ENCODE measurements at places on chromosomes 3 and 15.

DNA sequence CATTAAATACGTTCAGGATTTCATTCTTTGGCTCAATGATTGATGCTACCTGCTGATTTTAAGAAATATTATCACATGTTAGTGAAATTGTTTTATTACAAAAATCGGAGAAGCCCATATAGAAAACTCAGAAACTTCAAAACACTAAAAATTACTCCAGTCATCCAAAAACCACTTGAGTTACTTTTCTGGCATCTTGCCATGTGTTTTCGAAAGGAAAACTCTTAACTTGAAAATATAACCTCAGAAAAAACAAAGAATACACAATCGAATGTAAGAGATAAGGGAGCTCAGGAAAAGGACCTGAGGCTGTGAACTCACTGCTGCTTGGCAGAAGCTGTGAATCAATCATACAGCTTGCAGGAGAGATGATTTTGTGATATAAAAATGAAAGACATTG is 151.3 kb upstream of the SLITRK3 start:
- DNase-seq: no peak

- no peak for DNase-seq
Measured at GRCh38 chr3:76442374-76442915, 597.5 kb upstream of the ROBO2 start.

- no peak for DNase-seq
Measured at GRCh38 chr3:853489-853888, 239.3 kb upstream of the CNTN6 start.

GRCh38 chr15:36841193-36841592 is 259.2 kb downstream of the MEIS2 start:
- no peak for DNase-seq

DNA sequence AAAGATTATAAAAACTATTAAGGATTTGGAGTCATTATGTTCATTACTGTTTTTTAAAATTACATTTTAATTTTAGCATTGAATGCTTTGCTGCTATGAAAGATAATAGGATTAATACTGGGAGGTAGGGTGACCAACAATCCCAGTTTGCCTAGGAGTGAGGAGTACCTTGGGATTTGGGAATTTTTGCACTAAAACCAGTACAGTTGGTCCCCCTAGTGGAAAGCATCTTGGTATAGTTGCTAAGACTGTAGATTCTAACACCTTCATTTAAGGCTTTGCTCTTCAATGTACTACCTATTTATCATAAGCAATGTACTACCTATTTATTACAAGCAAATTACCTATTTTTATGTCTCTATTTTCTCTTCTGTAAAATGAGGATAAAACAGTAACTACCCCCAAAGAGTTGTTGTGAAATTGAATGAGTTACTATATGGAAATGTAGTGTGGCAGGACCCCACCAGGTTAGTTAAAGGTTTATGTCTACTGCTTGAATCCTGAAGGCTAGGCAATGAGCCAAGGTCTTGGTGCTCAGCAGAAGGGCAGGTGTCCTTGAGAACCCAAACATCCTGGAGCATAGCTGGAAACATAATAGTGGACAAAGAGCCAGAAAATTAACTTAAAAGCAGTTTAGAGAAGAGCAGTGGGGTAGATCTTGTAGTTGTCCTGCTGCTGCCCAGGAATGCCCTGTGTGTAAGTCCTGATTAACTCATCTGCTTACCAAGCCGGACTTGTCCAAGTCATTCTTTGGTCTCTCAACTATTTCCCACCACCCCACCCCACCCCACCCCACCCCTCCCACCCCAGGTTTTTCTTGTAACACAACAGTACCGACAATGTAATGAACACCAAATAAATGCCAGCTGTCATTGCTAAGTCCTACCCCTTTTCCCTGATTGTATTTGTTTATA is 49.2 kb upstream of the NMD3 start:
- DNase-seq: no peak

DNA sequence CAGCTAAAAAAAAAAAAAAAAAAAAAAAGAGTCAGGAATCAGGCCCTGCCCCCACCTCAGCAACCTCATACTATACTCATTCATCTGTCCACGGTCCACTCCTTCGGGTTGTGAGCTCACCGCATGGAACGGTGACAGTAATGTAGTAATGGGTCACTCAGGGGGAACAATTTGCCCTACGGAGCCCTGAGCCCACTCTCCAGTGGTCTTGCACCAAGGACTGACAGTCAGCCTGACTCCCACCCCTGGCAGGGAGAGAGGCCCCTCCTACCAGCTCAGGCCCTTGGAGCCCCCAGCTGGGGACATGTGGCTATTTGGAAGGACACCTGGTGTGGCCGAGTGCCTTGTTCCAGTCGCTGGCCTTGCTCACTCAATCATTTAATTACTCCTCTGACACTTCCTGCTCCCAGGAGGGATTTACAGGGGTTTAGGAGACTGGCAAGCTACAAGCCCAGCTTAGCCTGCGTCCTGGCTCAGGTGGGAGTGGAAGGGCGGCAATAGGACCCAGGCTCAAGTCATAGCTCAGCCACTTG is 19.9 kb upstream of the CACNA2D2 start:
- no peak for DNase-seq

DNA sequence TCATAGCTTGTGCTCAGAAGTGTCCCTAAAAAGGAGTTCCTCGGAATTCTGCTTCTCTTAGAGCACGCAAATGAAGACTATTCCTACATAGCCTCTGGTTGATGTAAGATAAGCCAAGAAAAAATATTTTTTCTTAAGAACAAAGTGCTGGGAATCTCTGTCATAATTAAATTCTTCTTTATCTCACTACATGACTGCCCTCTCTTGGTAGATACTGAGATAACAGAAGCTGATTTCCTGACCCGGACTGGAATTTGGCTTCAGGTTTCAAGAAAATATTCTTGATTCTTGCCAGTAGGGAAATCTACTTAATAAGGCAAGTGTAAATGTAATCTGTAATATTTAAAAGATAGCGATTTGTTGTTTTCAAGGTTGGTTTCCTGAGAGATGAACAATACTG is 31.3 kb upstream of the SETMAR start:
- peak; percentile 20 for DNase-seq

- no peak for DNase-seq
Measured at GRCh38 chr3:29186982-29187725, 93.7 kb upstream of the RBMS3 start.

DNA sequence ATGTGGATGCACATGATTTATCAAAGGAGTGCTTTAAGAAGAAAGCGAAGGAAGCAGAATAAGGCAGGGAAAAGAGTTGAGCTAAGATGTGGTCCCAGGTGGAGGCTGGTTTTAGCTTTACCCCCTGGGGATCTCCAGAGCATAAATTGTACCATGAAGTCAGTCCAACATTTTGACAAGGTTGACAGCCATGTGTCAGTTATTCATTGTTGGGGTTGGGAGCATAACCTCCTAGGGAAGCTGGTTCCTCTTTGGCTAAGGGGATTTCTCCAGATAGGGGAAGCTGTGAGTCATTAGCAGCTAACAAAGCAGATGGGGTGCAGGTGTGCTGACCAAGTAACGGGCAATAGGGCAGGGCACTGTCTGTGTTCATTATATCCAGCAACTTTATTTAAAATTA is 123.7 kb upstream of the IGSF10 start:
- no peak for DNase-seq

DNA sequence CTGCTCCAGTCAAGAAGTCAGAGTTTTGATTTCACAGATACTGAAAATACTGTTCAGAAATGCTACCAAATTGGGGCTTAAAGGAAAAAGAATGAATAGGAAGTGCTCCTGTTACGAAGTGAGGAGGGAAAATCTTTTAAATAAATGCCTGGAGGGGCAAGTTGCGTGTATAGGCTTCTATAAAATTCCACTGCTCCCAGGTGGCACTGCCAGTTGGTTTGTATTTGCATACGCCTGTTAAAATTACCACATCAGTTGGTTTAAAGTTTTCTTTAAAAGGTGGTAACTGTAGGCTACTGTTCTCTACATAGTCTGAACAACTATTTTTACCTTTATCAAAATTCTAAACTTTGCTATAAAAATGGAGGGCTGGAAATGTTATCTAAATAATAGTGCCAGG is 123.5 kb downstream of the DLG1 start:
- no peak for DNase-seq

GRCh38 chr3:112331851-112332250 is 1.1 kb upstream of the CD200 start:
- DNase-seq: no peak

GRCh38 chr3:191648787-191649186 is 187.8 kb downstream of the PYDC2 start:
- DNase-seq: no peak

GRCh38 chr3:193971261-193971751 is 164.6 kb upstream of the HES1 start:
- DNase-seq: no peak

DNA sequence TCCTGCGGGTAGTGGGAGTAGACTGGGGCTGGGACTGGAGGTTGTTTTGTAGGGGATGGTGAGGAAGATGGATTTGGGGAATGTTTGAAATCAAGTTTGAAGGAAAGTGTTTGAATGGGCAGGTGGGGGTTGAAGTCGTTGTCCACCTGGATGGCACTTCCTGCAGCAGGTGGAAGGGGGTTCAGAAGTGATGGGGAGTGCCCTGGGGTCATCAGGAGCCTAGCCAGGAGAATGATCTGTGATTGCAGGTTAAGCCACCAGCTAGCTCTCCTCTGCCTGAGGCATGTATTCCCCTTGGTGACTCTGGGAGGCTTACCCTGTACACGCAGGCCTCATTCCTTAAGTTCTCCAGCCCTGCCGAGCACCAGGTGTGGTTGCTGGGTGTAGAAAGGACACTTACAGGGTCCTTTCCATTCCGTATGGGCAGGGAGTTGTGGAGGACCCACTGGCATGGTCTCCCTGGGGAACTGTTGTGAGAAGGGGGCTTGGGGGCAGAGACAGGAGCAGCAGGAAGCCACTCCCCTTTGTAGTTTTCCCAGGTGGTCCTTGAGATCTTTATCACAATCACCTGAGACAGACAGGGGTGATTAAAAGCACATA is 19.9 kb upstream of the EXOG start:
- DNase-seq: no peak

DNA sequence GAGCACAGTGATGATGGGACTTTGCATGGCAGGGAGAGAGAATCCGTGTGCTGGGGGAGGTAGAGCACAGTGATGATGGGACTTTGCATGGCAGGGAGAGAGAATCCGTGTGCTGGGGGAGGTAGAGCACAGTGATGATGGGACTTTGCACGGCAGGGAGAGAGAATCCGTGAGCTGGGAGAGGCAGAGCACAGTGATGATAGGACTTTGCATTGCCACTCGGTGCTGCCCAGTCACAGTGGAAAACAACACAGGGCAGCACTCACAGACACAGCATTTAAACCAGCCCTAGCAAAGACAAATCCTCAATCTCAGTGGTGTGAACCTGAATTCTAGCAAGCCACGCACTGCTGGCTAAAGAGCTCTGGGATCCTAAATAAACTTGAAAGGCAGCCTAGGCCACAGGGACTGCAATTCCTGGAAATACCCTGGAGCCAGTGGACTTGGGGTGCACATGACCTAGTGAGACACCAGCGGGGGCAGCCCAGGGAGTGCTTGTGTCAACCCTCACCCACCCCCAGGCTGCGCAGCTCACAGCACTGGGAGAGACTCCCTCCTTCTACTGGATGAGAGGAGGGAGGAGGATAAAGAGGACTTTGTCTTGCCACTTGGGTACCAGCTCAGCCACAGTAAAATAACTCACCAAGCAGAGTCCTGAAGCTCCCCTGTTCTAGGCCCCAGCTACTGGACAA is 23.4 kb upstream of the TNK2 start:
- no peak for DNase-seq

DNA sequence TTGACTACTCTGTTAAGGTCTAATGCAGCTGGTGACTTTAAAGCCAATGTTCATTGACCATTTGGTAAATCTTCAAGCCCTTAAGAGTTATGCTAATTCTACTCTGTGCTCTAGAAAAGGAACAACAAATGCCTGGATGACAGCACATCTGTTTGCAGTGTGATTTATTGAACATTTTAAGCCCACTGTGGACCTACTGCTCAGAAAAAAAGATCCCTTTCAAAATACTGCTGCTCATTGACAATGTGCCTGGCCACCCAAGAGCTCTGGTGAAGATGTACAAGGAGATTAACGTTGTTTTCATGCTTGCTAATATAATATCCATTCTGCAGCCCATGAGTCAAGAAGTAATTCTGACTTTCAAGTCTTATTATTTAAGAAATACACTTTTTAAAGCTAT is 110.8 kb downstream of the TBC1D5 start:
- no peak for DNase-seq

GRCh38 chr15:79233236-79233635 is 49.3 kb upstream of the ANKRD34C start:
- DNase-seq: no peak

DNA sequence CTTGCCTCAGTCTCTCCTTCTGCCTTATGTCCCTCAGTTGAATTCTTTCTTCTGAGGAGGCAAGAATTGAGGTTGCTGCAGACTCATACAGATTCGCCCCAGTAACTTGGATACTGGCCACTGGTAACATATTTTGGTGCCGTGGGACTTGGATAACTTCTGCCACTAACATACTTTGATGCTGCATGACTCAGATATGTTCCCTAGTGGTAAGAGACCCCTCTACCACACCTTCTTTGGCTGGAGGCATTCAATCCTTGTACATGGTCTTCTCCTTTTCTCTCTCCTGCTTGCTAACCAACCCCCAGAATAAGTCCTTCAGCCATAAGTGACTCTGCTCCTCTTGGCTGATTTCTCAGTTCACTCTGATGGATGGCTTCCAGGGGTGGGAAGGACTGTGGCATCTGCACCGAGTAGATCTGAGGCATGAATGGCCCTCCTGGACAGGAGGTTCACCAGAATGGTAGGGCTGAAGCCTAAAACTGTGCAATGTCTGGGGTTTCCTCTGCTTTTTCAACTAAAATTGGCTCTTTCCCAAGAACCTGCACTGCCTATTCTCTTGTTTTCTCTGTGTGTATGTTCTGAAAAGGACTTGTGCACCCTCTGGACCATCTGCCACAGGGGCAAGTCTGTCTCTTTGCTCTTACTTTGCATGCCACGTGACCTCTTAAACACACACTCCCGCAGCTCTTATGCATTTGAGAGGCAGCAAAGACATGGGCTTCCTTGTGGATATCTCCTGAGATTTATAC is 55.5 kb upstream of the FSTL1 start:
- DNase-seq: no peak

DNA sequence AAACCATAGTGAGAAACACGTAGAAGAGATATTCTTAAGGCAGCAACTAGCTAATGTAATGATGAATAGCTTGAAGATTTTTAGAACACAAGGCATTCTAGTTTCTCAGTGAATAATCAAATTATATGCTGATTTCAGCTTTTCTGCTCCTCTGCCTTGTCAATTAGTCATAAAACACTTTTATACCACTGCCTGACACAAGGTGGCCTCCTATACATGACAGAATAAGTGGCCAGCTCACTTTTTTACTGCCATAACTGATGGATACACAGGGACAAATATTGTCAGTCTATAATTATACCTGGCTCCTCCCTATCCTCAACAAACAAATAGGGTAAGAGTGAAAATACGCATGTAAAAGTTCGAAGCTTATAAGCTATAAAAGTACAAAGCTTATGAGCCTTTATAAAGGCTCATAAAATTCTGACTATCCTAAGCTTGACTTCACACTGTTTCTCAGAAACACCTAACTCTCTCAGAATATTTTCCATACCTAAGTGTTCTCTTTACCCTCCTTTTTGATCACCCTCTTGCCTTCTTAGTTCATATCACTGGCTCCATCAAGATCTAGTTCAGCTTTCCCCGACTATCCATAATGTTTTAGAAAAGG is 81.6 kb downstream of the HERC1 start:
- peak; percentile 68 for DNase-seq

- no peak for DNase-seq
Measured at GRCh38 chr3:152364237-152364636, 95.5 kb downstream of the MBNL1 start.
